ENCODE measurements at places on chromosomes 13 and 19.
A peak's percentile ranks its signal among the peaks of the same experiment; 100 is the strongest.

- peak; percentile 56 for DNase-seq
Observed at GRCh38 chr19:927351-927779, 1.5 kb downstream of the ARID3A start.

DNA sequence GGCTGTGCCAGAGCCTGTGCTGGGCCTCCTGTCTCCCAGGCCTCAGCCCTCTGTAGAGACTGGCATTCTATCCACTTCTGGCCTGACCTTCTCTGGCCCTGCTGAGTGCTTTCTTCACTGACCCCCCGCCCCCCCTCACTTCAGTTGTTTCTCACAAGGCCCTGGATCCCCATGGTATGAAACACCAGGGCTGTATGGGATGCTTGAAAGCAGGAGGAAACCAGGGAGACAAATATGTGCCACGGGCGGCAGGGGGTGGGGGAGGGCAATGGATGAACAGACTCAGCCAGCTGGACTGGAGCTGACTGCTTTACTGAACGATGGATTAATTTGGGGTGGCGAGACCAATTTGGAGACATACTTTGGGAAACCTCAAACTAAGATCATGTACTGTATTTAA, 14.0 kb downstream of the IRGC start:
- no peak for DNase-seq

- DNase-seq: no peak
Observed at GRCh38 chr19:16736709-16737108, 17.1 kb downstream of the NWD1 start.

DNA sequence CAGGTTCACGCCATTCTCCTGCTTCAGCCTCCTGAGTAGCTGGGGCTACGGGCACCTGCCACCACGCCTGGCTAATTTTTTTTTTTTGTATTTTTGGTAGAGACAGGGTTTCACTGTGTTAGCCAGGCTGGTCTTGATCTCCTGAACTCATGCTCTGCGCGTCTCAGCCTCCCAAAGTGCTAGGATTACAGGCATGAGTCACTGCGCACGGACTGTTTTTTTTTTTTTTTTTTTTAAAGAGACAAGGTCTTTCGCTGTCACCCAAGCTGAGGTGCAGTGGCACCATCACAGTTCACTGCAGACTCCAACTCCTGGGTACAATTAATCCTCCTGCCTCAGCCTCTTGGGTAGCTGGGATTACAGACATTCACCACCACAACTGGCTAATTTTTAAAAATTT, 8.2 kb upstream of the ADAMTS10 start:
- DNase-seq: no peak

GRCh38 chr19:38701455-38702063, 42.7 kb downstream of the CAPN12 start:
- no peak for DNase-seq

DNA sequence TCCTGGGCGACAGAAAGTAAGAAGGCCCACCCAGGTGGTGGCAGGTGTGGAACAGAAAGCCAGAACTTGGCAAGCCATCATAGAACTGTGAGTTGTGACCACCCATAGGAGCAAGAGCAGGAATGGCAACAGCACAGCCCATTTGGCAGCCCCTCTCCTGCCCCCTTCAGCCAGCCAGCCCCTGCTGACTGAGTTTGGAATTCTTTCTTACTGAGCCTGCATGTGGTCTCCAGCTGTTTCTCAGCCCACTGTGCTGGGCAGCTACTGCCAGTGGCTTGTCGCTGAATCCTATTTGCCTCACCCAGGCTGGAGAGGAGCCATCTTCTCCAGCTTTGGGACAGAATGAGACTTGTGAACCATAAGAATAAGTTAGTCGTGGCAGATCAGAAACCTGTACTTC, 28.3 kb downstream of the CNMD start:
- no peak for DNase-seq

- no peak for DNase-seq
Observed at GRCh38 chr13:79228972-79229371, 177.1 kb downstream of the RBM26 start.

- DNase-seq: no peak
Observed at GRCh38 chr13:49303533-49304252, 56.0 kb downstream of the CDADC1 start.

DNA sequence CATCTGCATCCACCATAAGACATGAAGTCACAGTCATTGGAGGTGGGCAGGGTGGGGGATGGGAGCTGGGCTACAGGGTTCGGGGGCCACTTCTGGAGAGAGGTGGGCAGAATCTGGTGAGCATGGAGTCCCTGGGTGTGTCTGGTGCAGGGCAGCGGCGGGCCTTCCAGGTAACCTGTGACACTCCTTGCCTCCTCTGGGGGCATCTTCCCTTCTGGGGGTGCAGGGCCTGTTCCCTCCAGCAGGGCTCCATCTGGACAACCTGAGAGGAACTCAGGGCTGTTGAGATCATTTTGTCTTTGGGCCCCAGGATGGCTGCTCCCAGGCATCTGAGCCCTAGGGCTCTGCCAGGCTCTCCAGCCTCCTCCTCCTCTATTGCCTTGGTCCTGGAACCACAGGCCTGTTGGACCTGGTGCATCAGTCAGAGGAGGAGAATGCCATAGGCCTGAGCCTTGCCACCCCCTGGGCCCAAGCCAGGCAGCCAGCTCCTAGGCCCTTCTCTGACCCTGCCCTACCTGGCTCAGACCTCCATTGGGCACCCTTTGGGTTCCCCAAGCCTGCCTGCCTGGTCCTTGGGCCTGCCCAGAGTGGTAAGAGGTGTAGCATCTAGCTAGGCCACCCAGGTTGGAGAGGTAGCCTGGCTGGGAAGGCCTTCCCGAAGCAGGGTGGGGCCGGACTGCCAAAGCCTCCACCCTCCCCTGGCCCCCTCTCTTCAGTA, 13.4 kb downstream of the LYL1 start:
- no peak for DNase-seq

- DNase-seq: no peak
Observed at GRCh38 chr19:18464646-18465045, 26.7 kb upstream of the ISYNA1 start.

GRCh38 chr19:45423033-45423588, 606 bp downstream of the ERCC1 start:
- no peak for DNase-seq

DNA sequence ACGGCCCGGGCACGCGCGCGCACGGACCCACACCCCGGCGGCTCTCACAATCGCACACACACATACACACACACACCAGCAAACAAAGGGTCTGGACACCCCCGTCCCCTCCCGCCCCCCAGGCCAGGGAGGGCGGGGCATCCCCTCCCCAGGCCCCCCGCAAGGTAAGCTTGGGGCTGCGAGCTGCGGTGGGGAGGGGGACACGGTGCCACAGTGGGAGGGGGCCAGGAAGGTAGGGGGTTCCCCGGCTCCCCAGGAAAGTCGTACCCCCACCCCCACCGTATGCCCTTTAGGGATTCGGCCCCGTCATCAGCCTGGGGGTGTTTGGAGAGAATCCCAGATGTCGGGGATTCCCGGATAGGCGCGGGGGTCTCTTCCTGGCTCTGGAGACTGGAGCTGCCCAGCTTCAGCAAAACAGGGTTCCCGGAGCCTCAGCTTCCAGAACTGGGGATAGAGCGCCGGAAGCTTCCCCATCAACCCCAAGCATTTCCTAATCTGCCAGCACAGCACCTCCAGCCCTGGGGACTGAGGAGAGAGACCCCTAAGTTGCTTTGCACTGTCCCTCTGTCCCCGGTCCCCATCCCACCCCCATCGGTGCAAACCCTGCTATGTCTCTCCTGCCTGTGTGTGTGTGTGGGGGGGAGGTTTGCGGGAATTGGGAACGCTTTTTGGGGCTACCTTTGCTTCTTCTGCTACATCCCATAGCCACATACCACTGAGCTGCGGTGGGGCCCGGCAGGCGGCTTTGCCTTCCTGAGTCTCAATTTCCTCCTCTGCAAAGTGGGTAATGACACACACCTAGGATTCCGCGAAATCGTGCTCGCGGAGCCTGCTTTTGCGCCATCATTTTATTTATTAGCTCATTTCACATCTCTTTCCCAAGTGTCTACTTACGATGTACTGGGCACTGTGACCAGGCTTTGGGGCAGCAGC, 1.8 kb upstream of the CDC37 start:
- DNase-seq: no peak

DNA sequence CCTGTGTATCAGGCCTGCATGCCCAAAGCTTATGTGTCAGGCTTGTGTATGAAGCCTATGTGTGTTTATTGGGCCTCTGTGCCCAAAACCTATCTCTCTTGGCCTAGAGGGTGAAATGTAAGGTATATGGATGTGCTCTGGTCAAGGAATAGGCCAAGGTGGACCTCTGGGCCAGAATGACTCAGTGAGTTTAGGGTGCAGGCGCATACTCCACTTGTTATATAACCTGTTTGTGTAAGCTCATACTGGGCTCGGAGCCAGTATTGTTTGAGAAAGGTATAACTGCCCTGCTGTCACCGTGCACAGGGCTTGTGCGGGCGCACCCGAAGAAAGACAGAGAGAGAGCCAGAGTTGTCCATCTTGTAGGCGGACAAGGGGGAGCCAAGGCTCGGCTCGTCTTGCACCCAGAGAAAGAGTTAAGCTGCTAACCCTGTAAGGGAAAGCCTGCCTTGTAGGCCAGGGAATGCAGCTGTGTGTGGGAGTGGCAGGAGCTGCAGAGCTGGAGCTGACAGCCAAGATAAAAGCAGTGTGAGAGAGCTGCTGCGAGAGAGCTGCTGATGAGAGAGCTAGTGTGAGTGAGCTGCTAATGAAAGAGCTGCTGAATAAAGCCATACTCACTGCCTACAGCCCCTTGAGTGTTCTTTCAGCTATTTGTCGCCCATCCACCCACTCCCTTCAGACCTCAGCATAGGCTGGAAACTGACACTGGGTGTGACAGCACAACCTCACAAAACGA, 43.4 kb upstream of the N4BP2L1 start:
- DNase-seq: peak; percentile 54

- DNase-seq: no peak
Observed at GRCh38 chr19:55161571-55162322, 4.2 kb upstream of the TNNI3 start.

- peak; percentile 28 for DNase-seq
Observed at GRCh38 chr13:31859571-31859970, 120.2 kb downstream of the RXFP2 start.

DNA sequence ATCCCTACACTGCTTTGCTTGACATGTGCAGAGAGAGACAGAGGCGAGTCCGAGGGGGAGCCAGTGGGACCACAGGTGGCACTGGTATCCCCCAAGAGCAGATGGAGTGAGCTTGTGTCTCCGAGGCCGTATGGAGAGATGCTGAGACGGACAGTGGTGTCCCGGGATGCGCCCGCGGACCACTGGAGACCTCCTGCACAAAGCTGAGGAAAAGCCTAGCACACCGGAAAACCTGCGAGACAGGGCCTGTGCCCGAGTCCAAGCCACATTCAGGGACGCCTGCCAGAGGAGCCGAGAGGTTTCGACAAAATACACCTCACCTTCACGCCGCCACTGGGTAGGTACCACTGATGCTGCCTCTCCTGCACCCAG, 66.0 kb upstream of the ZNF527 start:
- DNase-seq: no peak

- no peak for DNase-seq
Observed at GRCh38 chr19:32296694-32297093, 48.7 kb upstream of the ZNF507 start.

- DNase-seq: no peak
Observed at GRCh38 chr13:112708560-112709240, 18.9 kb downstream of the ATP11A start.

DNA sequence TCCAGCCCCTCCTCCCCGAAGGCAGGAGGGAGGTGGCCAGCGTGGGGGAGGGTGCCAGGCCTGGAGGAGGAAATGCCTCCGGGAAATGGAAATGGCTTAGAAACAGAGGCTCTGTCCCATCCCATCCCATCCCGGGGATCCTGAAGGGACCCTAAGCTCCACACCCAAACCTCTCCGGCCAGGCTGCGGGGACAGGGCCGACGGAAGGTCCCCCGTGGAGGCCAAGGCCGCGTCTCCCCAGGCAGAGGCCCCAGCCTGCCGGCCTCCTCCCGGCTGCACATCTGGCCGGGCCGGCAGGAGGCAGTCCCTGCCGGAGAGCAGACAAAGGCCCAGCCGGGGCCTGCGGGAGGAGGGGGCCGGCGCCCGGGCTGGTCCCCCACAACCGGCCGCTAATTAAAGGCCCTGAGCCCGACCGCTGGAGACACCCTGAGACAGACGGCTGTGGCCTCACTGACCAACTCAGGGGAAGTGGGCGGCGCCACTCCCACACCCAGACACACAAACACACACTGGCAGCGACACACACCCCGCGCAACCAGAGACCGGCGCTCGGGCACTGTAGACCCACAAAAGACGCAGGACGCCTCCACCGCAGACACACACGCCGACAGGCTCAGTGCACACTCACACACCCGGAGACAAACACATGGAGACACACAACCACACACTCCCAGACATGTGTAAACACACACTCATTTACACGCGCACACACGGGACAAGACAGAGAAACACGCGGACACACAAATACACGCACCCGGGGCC, 1.1 kb downstream of the ADAMTS10 start:
- DNase-seq: peak; percentile 87

DNA sequence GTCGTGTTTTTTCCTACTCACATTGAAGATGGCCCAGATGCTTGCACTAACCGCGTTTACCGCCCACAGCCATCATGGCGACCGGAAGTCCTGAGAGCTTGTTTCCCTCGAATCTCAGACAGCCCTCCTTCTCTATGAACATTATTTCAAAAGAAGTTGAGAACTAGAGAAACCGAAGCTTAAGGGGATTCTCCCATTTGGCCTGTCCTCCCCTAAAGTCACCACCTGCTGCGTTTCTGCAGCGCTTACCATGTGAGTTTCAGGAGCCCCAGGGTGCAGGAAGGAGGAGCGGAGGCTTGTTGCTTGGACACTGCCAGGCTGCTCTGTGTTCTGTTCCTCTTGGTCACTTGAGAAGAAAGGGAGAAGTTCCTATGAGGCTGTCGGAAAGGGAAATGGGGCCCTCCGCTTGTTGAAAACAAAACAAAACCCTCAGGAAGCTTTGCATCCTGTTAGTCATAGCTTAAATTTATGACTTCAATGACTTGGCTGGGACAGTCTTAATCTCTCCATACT, 6.2 kb downstream of the CARD8 start:
- peak; percentile 38 for DNase-seq

- DNase-seq: peak; percentile 54
Observed at GRCh38 chr13:21738630-21739029, 67.8 kb downstream of the FGF9 start.

GRCh38 chr13:111485491-111486250, 165.2 kb downstream of the TEX29 start:
- DNase-seq: no peak

GRCh38 chr19:12669270-12670158, 2.9 kb downstream of the WDR83 start:
- DNase-seq: peak; percentile 86

DNA sequence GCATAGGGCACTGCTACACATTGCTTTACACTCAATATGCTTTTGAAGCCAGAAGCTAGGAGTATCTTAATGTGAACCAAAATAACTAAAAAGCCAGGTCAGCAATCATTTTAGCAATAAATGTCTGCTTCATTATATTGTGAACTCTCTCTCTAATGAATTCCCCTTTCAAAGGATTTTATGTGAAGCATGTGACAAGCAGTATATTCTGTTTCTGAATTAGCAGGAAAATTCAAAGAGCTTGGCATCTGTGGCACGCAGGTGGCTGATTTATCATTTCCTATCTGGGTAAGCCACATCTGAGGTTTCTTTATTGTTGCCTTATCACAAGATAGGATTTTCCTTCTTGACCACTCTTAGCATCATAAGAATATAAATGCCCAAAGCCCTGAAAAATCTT, 56.8 kb upstream of the KLF12 start:
- DNase-seq: no peak

GRCh38 chr19:18453269-18454024, 15.5 kb upstream of the ISYNA1 start:
- DNase-seq: no peak
